Hematopoietic multipotent progenitor cell treated with erythropoietin and hydrocortisone succinate and interleukin-3 and kit ligand, for 15 days (in vitro differentiated cells): ENCODE measurements at places on chromosomes 4 and X.

GRCh38 chrX:124232523-124233201 lies 99.8 kb upstream of the TEX13D start:
- no peak for DNase-seq

GRCh38 chrX:108582151-108582550 lies 142.5 kb downstream of the COL4A5 start:
- no peak for DNase-seq

GRCh38 chrX:77977518-77977917 lies 8.1 kb upstream of the PGAM4 start:
- no peak for DNase-seq

DNA sequence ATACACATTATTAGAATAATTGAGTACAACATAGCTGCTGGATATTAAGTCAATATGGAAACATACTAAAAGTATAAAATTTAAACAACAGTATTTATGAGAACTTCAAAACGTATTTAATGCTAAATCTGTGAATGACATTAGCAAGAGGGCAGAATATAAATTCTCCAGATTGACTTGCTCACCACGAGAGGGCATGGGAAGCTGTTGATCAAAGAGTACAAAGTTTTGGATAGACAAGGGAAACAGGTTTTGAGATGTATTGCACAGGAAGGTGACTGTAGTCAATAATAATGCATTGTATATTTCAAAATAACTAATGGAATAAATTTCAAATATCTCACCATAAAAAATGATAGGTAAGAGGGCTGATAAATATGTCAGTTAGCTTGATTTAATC lies 768.2 kb downstream of the CENPC start:
- DNase-seq, result no peak

DNA sequence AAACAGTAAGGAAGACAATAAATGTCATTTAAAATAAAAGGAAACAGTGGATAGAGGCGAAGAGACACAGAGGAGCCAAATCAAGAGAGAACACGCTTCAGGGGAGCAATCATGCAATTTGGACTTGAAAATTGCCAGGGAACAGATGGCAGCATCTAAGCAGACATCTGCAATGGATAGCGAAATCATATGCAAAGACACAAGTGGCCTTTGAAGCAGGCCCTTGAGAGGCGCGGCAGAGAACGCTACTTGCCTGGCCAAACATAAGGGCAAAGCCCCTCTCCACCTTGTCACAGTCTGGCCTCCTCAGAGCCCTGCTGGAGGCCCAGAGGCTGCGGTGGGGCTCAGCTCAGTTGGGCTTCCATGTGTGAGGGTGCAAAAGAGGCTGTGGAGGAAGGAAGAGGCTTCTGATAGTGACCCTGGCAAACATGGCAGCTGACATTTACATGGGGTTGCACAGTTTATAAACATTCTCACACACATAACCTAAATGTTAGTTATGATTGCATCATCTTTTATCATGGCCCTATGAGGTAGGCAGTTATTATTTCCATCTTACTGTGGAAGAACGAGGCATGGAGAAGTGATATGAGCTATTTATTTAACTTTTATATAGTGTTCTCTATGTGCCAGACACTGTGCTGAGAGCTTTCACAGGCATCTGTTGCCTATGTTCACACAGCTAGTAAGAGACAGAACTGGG lies 18.3 kb downstream of the ADGRG4 start:
- no peak for DNase-seq

GRCh38 chrX:24395775-24396174 lies 35.3 kb downstream of the SUPT20HL1 start:
- peak; percentile 30 for DNase-seq
